ENCODE measurements at places on chromosomes 3 and 15. TPM values are rescaled to one million over a fixed set of nuclear protein-coding genes. Genes with fewer than 3 reads are reported as not detected.

GOLGA8T gene
- not detected for total RNA-seq

FBXW12 gene
- total RNA-seq, result not detected

CSTA gene
- 6.2 TPM for total RNA-seq

DGKG gene
- total RNA-seq, result not detected

LRRC3B gene
- not detected for total RNA-seq

SPPL2A gene
- 117 TPM for total RNA-seq

INTS14 gene
- 23.2 TPM for total RNA-seq

SAMD7 gene
- not detected for total RNA-seq

SLCO2A1 gene
- total RNA-seq, result 0.47 TPM

NDN gene
- total RNA-seq, result 201 TPM

TUSC7 gene
- not detected for total RNA-seq

THUMPD3 gene
- 39.1 TPM for total RNA-seq

LRTM1 gene
- not detected for total RNA-seq

NRROS gene
- total RNA-seq, result 0.85 TPM

LNP1 gene
- 3.1 TPM for total RNA-seq

CNTN3 gene
- 0.23 TPM for total RNA-seq

DNAH1 gene
- 1.2 TPM for total RNA-seq

KNG1 gene
- total RNA-seq, result not detected

AMIGO3 gene
- not detected for total RNA-seq

FYCO1 gene
- total RNA-seq, result 14.0 TPM

KCNMB2 gene
- total RNA-seq, result not detected
